ENCODE measurements at places on chromosomes 1 and 21.

- DNase-seq, result no peak
Measured at GRCh38 chr1:11787251-11787803, 18.4 kb downstream of the MTHFR start.

GRCh38 chr21:35145626-35146233 is 96.6 kb upstream of the RUNX1 start:
- no peak for DNase-seq

- no peak for DNase-seq
Measured at GRCh38 chr1:195236991-195237889, 1371.0 kb downstream of the KCNT2 start.

- no peak for DNase-seq
Measured at GRCh38 chr1:167003711-167004110, 14.6 kb downstream of the MAEL start.

- DNase-seq, result peak; percentile 81
Measured at GRCh38 chr1:200488375-200489165, 78.7 kb upstream of the ZNF281 start.

- no peak for DNase-seq
Measured at GRCh38 chr21:31289702-31290101, 54.4 kb downstream of the TIAM1 start.

GRCh38 chr1:234836776-234837357 is 226.9 kb upstream of the IRF2BP2 start:
- DNase-seq, result no peak

GRCh38 chr1:162878000-162878596 is 17.1 kb upstream of the CCDC190 start:
- peak; percentile 39 for DNase-seq

GRCh38 chr1:226892524-226892875 is 22.1 kb downstream of the PSEN2 start:
- no peak for DNase-seq

- DNase-seq, result no peak
Measured at GRCh38 chr1:72051538-72051937, 230.8 kb downstream of the NEGR1 start.

- peak; percentile 83 for DNase-seq
Measured at GRCh38 chr1:32201011-32201855, 838 bp downstream of the CCDC28B start.

DNA sequence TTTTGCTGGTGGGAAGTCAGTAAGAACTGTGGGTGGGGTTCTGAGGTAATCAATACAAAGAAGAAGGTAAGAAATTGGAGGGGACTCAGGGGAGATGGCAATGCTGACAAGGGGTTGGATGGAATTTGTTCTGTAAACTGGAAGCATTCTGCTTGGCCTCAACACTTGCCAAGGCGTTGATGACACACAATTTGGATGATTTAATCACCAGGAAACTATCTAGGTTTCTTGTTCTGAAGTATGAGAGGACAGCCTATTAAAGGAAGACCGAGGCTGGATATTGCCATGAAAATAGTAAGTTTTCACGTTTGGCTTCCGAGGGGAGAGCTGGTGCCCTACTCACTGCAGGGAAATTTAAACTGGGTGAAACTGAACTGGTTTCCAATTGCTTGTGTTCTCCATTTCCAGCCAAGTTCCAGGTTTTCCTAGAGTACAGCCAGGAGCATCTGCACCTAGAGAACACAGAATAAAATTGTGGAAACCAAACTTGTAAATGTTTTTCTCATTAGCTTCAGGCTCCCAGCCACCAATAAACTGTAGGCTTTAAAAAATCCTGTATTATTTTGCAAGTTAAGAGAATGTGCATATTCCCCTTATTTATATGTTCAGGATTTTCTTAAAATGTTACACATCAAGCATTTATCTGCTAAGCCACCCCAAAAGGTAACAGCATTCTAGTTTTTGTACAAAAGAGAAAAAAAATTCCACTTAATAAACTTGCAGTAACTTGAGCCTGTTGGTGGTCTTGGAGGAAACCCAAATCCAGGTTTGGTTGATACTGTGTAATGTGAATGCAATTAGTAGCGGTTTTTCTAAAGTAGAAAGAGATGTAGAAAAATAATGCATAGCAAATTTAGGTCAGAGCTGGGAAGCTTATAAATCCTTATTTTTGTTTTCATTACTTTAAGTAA is 53.8 kb downstream of the ROR1 start:
- no peak for DNase-seq

DNA sequence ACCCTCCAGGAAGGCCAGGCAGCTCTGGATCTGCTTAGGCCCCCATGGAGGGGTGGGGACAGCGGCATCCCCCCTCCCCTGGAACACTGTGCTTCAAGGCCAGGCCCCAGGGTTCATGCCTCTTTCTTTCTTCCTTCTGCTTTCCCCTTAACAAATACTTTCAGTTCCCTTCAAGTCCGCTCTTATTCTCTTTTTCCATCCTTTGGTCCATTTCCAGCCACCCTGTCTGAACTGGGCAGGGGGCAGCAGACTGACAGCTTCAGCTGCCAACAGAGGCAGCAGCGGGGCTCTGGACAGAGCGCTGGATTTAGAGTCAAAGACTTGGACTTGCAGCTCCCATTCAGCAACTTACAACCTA is 1.1 kb upstream of the CD244 start:
- DNase-seq, result no peak

DNA sequence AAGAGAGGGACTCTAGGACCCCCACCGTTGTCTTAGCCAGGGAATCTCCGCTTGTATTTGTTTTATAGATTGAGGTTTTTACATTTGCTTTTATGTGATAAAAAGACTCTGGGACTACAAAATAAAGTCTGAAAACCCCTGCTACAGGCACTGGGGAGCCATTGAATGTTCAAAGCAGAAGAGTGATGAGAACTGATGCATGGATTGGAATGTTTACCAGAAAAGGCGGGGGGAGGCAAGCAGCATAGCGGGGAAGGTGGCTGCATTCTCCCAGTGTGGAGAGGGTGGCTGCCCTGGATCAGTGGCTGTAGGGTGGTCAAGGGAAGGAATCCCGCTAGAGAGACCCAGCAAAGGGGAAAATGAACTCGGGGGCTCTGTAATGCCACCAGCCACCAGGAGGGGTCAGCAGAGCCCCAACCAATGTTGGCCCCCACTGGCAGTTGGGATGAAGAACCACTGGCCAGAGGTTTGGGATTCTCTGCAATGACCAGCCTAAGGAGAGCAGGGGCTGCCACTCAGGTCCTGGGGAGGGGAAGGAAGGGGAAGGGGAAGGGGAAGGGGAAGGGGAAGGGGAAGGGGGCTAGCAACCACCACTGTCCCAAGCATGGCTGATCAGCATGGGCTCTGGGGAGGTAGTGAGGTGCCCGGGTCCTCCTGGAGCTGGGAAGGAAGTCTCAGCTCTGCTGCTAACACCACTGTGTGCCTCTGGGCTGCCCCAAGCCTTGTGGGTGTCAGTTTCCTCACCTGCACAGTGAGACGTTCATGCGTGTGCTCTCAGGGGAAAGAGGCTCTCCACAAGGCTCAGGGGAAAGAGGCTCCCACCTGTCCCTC is 19.2 kb upstream of the PEF1 start:
- DNase-seq, result peak; percentile 25

DNA sequence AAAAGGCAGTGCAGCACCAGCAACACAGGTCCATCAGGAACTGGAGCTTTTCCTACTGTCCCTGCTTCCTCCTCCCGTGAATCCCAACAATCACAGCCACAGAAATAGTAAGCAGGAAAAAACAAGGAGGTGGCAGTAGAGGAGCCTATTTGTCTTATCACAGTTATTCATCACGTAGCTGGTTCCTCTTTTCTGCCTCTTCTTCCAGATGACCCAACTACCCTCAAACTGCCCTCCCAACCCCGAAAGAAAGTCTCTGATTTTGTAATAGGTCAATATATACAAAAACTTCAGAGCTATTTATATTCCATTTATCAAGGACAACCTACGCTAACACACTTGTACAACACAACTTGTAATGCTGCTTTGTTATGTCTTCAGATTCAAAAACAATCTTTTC is 21.4 kb downstream of the GNB1 start:
- peak; percentile 69 for DNase-seq

GRCh38 chr1:71881611-71882010 is 400.7 kb downstream of the NEGR1 start:
- DNase-seq, result peak; percentile 96

- peak; percentile 9 for DNase-seq
Measured at GRCh38 chr1:205824180-205824579, 11.2 kb upstream of the SLC41A1 start.

GRCh38 chr1:17887661-17888371 is 132.7 kb downstream of the ACTL8 start:
- no peak for DNase-seq

GRCh38 chr1:85578321-85579295 is 2.0 kb upstream of the CCN1 start:
- DNase-seq, result no peak

DNA sequence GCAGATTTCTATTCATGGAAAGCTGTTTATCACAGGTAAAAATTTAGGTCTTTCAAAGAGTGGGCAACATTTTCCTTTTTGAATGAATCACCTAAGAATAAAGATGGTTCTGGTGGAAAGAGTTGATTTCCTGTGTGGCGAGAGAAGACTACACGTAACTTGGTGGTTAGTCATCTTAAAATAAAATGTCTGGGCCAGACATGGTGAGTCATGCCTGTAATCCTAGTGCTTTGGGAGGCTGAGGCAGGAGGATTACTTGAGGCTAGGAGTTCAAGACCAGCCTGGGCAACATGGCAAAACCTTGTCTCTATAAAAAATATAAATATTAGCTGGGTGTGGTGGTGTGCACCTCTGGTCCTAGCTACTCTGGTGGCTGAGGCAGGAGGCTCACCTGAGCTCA is 65.7 kb downstream of the DISP1 start:
- peak; percentile 17 for DNase-seq

GRCh38 chr1:56845343-56845742 is 9.3 kb upstream of the C8A start:
- no peak for DNase-seq

- peak; percentile 74 for DNase-seq
Measured at GRCh38 chr1:93344886-93345632, 648 bp upstream of the DR1 start.

- no peak for DNase-seq
Measured at GRCh38 chr1:14994148-14994547, 159.4 kb upstream of the TMEM51 start.

DNA sequence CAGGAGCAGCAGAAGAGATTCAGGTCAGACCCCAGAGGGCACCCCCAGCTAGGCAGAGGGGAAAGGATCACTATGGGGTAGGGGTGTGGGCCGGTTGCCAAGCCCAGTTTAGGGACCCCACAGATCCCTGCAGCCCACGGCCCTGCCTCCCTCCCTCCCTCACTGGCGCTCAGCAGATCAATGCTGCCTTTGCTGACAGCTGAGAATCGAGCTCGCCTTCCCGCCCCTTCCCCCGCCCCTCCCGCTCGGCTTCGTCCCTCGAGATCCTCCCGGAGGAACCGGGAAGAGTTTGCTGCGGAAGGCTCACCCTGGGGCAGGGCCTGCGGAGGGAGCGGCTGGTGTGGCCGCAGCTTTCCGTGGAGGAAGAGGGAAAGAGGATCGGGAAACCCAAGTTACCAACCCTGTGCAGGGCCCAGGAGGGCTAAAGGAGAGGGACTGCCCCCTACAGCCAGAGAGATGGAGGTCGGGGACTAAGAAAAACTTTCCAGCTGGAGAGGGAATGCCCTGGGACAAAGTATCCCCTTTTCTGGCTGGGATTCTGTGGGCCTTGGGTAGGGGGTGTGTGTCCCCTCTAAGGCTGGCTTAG is 1.1 kb upstream of the KCNQ4 start:
- no peak for DNase-seq

- no peak for DNase-seq
Measured at GRCh38 chr1:107149946-107150345, 9.1 kb downstream of the NTNG1 start.

- DNase-seq, result no peak
Measured at GRCh38 chr1:232503497-232503896, 126.4 kb downstream of the SIPA1L2 start.

- DNase-seq, result no peak
Measured at GRCh38 chr1:41400225-41400624, 39.0 kb downstream of the FOXO6 start.

DNA sequence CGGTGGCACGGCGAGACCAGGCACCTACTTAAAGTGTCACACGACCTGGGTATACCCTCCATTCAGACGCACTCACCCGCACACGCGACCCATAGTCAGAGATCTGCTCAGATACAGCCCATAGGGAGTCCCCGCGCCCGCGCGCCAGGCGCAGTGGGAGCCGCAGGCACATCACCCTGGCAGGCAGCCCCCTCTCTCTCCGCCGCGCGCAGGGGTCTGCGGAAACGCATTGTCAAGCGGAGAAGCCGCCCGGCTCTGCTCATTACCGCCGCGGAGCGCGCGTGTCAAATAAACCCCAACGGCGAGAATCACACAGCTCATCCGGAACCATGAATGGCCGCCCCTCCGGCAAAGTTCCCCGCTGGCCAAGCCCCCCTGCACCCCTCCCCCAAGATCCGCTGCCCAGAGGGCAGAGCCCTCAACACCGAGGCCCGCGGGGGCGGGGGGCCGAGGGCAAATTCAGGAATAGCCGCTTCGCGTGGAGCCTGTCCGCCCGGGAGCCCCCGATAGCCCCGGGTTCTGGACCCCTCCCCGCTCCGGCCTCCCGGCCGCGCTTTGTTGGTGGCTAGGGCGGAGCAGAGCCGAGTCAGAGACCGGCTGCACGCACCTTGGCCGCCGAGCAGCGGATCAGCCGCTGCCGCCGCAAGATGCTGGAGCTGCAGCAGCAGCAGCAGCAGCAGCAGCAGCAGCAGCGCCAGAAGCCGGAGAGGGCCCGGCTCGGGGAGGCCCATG is 522 bp downstream of the LRP8 start:
- peak; percentile 28 for DNase-seq

DNA sequence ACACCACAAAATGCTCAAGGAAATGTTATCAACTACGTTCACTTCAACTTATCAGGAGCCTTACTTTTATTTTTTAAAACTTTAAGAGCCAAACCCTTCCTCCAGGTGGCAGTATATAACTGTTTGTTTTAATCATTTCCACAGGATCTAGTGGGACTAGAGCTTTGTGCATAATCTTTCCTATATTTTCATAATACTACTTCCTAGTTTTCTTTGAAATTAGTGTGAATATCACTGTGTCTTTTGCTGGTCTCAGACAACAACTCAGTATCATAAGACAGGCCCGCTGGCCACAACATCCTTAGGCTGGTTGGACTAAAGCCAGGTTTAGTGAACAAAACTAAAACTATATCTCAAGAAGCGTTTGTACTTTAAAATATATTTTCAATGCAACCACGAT is 145.5 kb downstream of the TIAM1 start:
- DNase-seq, result peak; percentile 81

Data from Kasumi-1 (cell line).